ENCODE measurements at places on chromosomes 4 and X. TPM values are rescaled to one million over a fixed set of nuclear protein-coding genes. Genes with fewer than 3 reads are reported as not detected.

- peak; percentile 65 for DNase-seq
Observed at GRCh38 chr4:125719987-125720386, 405.2 kb downstream of the FAT4 start.

GRCh38 chr4:77104791-77105540, 29.2 kb upstream of the CCNI start:
- peak; percentile 58 for DNase-seq

DNA sequence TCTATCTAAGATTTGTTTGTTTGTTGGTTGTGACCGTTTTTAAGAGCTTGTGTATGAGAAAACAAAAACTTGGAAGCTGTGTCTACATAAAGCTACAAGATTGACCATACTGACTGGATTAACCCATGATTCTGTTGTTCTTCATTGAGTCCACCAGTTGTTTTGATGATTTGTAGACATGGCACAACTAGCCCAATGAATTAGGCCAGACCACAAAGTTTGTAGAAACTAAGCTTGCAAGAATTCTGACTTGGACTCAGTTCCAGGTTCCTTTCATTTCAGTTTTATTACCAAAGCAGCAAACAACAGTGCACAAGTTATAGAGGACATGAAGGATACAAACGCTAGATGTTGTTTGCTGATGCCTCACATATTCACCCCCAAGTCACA, 119.3 kb downstream of the RASGEF1B start:
- no peak for DNase-seq

GRCh38 chr4:174244441-174244840, 39.0 kb downstream of the FBXO8 start:
- DNase-seq, result no peak

The LRIT3 gene
- 0.22 TPM for total RNA-seq
